ENCODE measurements at places on chromosomes 4 and X.

- no peak for DNase-seq
Observed at GRCh38 chrX:22177950-22178515, 94.7 kb upstream of the CBLL2 start.

DNA sequence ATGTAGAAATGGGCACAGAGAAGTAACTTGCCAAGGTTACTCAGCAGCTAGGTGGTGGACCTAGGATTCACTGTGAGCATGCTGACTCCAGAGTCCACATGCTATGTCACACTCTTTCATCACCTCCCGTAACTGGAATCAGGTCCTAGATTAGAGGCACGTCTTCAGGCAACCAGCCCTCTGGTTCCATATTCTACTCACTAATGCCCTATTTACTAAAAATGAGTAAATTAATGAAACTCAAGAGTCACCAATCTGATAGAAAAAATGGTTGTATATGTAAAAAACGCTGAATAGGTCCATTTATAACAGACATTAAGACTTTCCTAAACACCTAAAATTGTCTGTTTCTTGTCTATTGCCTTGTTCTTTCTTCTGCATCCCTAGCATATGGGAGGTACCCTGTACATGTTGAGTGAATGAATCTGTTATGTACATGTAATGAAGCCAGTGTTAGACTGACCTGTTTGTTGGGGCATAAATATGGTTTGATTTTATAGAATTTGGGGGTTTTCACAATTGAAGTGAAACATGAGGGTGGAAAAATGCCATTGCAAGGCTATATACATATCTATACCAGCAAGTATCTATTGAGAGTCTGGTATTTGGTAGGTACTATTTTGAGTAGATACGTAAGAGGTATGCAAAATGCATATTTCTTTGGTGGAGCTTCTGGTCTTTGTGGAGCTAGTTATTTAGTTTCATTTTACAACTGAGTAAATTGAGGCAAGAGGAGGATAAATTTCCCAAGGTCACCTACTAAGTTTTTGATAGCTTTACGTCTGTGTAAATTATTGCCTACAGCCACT, 7.5 kb upstream of the RUFY3 start:
- no peak for DNase-seq

GRCh38 chr4:37586194-37586593, 100.0 kb downstream of the RELL1 start:
- DNase-seq = no peak

- DNase-seq = no peak
Observed at GRCh38 chr4:5636766-5637670, 71.3 kb downstream of the EVC2 start.

DNA sequence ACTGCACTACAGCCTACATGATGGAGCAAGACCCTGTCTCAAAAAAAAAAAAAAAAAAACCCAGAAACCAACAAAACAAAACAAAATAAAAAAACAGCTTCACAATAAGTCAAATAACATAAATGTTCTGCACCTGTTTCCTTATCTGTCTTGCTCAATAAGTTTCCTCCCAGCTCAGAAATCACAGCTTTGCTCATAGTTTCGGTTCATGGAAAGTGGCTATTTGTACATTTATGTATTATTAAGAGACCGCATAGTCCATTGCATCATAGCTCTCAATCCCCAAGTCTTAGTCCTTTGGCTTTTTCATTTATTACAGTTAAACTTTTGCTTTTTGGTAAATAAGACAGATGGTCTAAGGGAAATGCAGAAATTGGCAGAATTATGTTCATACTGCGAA, 24.4 kb upstream of the CFAP299 start:
- DNase-seq = no peak

DNA sequence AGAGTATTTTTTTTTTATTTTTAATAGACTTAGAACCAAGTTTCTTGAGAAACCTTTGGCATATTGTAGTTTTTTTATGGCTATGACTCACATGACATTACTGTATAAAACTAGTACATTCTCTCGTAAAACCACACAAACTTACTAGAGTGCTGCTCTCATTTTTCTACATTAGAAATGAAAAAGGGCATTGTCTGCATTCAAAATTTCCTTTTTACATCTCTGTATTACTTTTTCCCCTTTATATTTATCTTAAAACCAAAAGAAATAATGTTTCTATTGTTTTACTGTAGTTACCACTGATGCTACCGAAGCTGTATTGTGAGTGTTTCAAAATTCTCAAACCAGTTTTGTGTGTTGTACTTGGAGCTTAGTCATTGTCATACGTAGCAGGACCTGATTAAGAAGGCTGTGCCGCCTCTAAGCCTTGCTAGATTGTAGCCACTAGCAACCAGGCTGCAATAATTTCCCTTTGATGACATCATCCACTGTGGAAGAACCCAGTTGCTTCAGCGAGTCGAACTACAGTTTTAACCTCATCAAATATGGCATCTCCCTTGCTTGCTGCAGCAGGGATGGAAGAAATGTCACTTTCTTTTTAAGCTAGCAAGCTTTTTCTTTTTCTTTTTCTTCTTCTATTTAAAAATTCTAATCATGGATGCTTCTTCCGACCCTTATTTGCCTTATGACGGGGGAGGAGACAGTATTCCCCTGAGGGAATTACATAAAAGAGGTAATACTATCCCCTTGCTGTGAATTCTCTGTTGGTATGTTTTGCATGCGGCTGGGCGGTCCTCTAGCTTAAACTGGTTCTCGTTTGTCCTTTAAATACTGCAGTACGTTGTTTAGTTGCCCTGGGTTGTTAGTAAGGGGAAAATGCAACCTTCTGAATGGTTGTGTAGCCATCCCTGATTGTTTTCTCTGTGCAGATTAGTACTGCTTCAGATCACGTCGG, 39.6 kb downstream of the CLCN3 start:
- peak; percentile 36 for DNase-seq

DNA sequence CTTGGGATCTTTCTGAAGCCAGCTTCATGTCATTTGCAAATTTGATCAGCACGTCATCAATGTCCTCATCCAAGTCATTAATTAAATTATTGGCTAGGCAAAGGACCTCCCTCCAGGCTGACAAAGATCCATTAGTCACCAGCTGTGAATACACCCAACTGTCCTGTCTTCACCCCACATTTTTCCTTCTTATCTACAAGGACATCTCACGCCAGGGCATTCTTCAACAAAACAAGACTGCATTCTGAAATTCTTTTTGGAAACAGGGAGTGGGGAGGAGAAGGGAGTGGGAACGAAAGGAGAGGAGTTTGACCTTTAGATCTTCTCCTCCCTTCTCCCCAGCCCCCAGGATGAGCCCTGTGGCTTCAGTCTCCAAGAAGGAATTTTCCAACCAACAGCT, 32.7 kb downstream of the NLGN3 start:
- no peak for DNase-seq

GRCh38 chr4:104693601-104694201, 199.0 kb upstream of the CXXC4 start:
- DNase-seq = no peak

DNA sequence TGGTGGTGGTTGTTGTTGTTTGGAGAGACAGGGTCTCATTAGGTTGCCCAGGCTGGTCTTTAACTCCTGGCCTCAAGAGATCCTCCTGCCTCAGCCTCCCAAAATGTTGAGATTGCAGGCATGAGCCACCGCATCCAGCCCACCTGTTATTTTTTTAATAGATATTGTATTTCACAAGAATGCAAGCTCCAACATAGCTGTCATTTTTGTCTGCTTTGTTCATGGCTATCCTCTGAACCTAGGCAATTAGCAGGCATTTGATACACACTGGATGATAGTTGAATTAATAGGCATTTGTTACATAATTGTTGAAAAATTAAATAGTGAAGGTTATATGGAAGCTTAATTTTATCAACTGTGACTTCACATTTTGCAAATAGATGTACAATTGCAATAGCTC, 64.7 kb downstream of the BANK1 start:
- no peak for DNase-seq

GRCh38 chrX:16730450-16730849, 11.0 kb downstream of the SYAP1 start:
- no peak for DNase-seq

DNA sequence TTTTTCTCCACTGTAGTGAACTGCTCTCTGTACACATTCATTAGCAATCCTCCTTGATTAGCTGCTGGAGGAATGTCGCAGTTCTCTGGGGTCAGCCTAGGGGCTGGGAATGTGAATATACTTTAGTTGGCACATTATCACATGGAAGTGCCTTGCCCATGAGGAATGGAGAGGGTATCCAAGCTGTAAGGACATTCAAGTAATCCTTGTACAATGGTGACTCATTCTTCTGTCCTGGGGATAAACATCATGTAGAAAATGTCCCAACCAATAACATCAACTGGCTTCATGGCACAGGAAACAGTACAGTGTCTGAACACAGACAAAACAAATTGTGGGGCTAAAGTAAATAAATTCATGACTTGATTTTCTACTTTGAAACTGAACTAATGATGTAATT, 147.1 kb downstream of the GLRA2 start:
- no peak for DNase-seq
